HCT116 (cell line): ENCODE measurements at places on chromosomes 3 and 15. TPM values are rescaled to one million over a fixed set of nuclear protein-coding genes. Genes with fewer than 3 reads are reported as not detected.
A peak's percentile ranks its signal among the peaks of the same experiment; 100 is the strongest.

DNA sequence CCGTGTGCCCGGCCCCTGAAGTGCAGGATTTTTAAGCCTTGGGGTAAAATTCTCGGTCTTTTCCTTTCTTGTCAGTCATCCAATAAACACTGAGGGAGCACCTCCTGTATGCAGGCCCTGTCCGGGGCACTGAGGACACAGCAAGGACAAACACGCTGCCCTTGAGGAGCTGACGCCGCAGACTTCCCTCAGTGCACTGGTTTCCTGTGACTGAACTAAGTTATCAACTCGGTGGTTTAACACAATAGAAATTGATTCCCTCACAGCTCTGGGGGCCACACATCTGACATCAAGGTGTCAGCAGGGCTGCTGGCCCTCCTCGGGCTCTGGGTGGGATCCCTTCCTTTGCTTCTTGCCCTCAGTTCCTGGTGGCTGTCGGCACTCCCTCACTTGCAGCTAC, 65.1 kb downstream of the ZNF445 start:
- no peak for DNase-seq
- no peaks in the 10 kb centered on the region for H3K36me3 ChIP-seq
- no peaks in the 10 kb centered on the region for H3K4me1 ChIP-seq
- no peaks in the 10 kb centered on the region for H3K27me3 ChIP-seq
- no peak overlapping the region for H3K27ac ChIP-seq
- no peak overlapping the region for H3K4me3 ChIP-seq

DNA sequence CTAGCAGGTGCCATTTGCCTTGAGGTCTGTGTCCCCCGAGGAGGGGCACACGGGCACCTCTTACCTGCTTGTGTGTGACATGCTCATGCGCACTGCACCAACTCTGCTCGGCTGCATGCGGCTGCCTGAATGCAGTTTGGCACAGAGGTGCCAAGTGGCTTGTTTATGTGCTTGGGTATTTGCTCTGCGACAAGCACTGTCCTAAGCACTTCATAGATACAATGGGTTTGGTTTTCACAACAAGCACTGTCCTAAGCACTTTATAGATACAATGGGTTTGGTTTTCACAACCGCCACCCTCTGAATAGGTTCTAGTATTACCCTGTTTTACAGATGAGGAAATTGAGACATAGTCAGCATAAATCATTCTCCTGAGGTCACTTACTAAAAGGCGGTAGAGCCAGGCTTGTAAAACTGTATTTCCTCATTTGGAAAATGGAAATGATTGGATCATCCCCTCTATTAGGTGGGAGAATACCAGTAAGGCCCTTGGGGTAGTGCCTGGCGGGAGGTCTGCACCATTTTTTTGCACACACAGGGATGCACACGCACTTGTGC, 487 bp downstream of the ITIH4 start:
- no peak for DNase-seq
- no peak overlapping the region for H3K27ac ChIP-seq
- H3K4me3 ChIP-seq, result no peak overlapping the region

DNA sequence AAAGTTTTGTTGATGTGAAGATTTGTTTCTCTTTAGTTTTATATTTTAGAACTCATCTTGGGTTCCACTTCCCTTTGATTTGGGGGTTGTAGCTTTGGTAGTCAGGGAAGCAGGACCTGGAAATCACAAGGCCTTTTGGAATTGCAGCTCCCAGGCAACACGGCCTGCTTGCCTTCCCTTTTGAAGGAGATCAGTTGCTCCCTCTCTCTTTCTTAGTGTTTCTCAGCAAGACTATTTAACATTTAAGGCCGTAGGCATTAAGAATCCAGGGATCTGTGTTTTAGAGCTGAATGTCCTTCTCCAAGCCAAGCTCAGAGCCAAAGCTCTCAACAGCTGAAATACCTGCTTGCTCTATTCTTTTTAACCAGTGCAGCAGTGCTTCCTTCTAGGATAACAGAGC, 310.3 kb downstream of the PTPRG start:
- H3K36me3 ChIP-seq, result no peaks in the 10 kb centered on the region
- no peaks in the 10 kb centered on the region for H3K27me3 ChIP-seq
- no peaks in the 10 kb centered on the region; the same call in 1 of the 2 replicates for H3K4me1 ChIP-seq
- H3K27ac ChIP-seq, result no peak overlapping the region
- H3K4me3 ChIP-seq, result no peak overlapping the region
- no peak for DNase-seq

GRCh38 chr3:59101231-59101736, 51.5 kb upstream of the CFAP20DC start:
- H3K27ac ChIP-seq, result no peak overlapping the region
- no peaks in the 10 kb centered on the region for H3K27me3 ChIP-seq
- H3K4me1 ChIP-seq, result no peaks in the 10 kb centered on the region
- no peaks in the 10 kb centered on the region for H3K36me3 ChIP-seq
- no peak overlapping the region for H3K4me3 ChIP-seq
- no peak for DNase-seq

DNA sequence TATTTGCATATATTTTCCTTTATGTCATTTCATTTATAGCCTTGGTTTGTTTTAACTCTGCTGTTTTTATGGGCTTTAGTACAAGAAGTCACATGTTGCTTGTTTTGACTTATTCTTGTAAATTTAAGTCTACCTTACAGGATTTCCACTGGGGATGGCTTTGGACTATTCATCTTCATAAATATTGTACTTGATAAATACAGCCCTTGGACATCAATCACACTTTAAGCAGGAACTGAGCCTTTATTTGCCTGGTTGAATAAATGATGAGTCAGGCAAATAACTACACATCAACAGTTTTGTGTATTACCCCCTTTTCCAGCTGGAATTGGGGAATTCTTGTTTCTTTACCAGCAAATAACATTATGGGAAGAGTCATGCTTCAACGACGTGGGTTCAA, 286.0 kb downstream of the CNTN3 start:
- no peaks in the 10 kb centered on the region for H3K4me1 ChIP-seq
- no peak for DNase-seq
- no peak overlapping the region for H3K4me3 ChIP-seq
- H3K27me3 ChIP-seq, result no peaks in the 10 kb centered on the region
- H3K36me3 ChIP-seq, result no peaks in the 10 kb centered on the region
- no peak overlapping the region for H3K27ac ChIP-seq

The PAQR9 gene
- total RNA-seq, result 0.17 TPM

The ATP10A gene
- 0.02 TPM for total RNA-seq

The GOLGA6A gene
- 0.39 TPM for total RNA-seq

DNA sequence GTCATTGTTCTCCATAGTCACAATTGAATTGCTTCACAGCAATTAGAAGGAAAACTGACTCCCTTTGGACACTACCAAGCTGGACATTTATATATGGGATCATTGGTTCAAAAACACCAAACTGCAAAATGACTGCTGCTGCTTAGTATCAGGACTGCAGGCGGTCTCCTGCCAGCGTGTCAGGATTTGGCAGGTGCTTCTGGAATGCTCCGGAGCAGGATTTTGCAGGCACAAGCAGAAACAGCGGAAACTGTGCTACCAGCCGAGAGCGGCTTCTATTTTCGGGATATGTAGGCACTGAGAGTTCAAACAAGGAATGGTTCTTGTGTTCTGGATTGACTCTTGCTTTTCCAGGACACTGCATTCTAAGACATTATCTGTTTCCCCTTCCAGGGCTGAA, 95.5 kb downstream of the SSR3 start:
- H3K36me3 ChIP-seq, result no peaks in the 10 kb centered on the region
- no peak overlapping the region for H3K4me3 ChIP-seq
- H3K27ac ChIP-seq, result no peak overlapping the region
- H3K27me3 ChIP-seq, result no peaks in the 10 kb centered on the region

- no peak for DNase-seq
- no peak overlapping the region for H3K4me3 ChIP-seq
- no peaks in the 10 kb centered on the region for H3K36me3 ChIP-seq
- no peaks in the 10 kb centered on the region for H3K27me3 ChIP-seq
These were observed 340.2 kb downstream of the ROBO2 start for GRCh38 chr3:77380136-77380535.

DNA sequence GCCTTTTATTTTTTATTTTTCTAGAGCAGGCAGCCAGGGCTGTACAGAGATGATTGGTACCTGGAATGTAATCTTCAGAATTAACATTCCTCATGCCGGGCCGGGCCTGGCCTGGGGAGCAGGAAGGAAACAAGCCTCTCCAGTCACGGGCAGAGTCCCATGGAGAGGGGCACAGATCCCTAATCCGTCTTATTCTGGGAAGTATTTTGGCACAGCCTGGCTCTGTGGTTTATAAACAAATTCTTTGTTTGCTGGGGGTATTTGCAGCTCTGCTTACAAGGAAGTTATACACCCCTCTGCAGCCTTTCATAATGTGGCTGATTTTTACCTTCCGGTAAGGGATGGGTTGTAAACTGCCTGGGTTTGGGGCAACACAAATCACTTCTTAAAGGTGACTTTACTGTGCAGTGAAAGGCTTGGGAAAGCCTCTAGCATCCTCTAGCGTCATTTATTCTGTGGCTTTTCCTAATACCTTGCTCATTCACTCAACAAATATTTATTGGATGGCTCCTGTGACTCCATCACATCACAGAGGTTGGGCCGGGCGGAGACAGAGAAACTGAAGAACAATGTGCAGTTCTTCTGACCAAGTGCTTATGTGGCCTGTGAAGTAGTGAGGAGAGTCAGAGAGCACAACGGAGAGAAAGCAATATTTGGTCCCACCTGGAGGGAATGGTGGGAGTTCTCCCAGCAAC, 2.7 kb downstream of the SLC6A20 start:
- H3K27me3 ChIP-seq, result no peaks in the 10 kb centered on the region
- DNase-seq, result no peak
- H3K27ac ChIP-seq, result no peak overlapping the region
- H3K4me1 ChIP-seq, result 0 out of 2 replicates have a peak, but pooled peaks cover 3% of the 10 kb centered on the region

DNA sequence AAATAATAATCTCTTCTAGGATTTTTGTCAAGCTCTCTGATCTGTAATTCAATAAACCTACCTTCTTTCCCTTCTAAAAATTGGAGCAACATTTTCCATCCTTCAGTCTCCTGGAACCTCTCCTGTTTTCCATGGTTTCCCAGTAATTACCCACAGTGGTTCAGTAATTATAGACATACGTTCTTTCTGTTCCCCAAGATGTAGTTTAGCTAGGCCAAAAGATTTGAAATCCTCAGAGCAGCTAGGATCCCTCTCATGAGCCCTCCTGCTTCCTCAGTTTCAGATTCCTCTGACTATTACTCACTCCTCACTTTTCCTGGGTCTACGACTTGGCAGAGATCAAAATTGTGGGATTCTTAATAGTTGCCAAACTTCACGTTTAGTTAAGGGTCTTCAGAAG, 76.9 kb upstream of the IGSF10 start:
- H3K4me3 ChIP-seq, result no peak overlapping the region
- no peaks in the 10 kb centered on the region for H3K4me1 ChIP-seq
- no peaks in the 10 kb centered on the region for H3K27me3 ChIP-seq

- H3K27me3 ChIP-seq, result no peaks in the 10 kb centered on the region
- no peak overlapping the region for H3K27ac ChIP-seq
- DNase-seq, result no peak
- no peak overlapping the region for H3K4me3 ChIP-seq
- H3K4me1 ChIP-seq, result no peaks in the 10 kb centered on the region
These were observed 267.8 kb downstream of the RAP2B start for GRCh38 chr3:153429821-153430220.

DNA sequence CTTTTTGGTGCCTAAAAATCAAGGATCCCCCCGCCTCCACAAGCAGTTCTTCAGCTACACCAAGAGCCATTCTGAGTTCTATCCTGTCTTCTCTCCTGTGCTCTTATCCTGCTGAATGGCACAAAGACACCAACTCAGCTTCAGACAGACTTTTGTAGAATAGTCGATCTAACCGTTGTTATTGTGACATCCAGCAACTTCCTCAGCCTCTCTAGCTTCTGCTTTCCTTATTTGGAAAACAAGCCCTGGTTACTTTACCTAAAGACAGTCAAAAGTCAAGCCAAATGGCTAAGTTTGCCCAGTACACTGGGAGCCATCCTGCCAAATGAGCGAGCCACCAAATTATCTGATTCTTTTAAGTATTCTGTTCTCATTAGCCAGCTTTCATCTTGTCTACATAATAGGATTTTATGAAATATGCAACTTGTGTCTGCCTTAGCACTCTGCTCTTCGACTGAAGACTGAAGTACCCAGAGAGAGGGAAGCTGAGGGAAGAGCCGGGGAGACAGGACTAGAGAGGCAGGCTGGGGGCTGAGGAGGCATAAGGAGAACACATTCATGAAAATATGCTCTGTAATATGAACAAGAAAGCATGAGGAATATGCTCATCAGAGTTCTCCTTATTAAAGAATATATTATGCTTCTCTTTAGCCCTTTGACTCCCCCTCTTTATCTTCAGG, 35.1 kb downstream of the LYZL4 start:
- no peak overlapping the region for H3K27ac ChIP-seq
- DNase-seq, result no peak
- peaks cover 11% of the 10 kb centered on the region for H3K4me1 ChIP-seq
- no peak overlapping the region for H3K4me3 ChIP-seq

GRCh38 chr3:148642214-148642613, 55.5 kb upstream of the AGTR1 start:
- no peaks in the 10 kb centered on the region for H3K27me3 ChIP-seq
- H3K4me1 ChIP-seq, result no peaks in the 10 kb centered on the region
- no peak overlapping the region for H3K4me3 ChIP-seq
- no peaks in the 10 kb centered on the region for H3K36me3 ChIP-seq
- H3K27ac ChIP-seq, result no peak overlapping the region

DNA sequence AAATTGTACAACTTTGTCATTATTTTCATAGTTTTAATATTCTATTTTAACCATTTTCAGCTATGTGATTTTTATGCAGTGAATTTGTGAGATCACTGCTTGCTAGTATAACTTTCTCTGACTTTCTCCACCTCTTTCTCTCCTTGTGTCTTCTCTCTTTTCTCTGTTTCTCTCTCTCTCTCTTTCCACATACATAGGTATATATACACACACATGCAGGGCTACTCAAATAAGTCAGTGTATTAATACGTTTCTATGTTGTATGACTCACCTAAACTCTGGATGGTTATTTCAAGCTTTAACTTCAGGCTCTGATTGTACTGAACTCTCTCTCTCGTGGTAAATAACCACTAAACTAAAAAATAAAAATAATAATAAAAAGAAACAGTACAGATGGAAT, 1389.3 kb upstream of the ALCAM start:
- no peaks in the 10 kb centered on the region for H3K27me3 ChIP-seq
- no peak for DNase-seq
- no peaks in the 10 kb centered on the region for H3K4me1 ChIP-seq
- no peaks in the 10 kb centered on the region for H3K36me3 ChIP-seq
- H3K4me3 ChIP-seq, result no peak overlapping the region
- H3K27ac ChIP-seq, result no peak overlapping the region

GRCh38 chr15:37101980-37102304, 1.6 kb upstream of the MEIS2 start:
- no peaks in the 10 kb centered on the region for H3K36me3 ChIP-seq
- no peaks in the 10 kb centered on the region for H3K4me1 ChIP-seq
- H3K27ac ChIP-seq, result peak overlapping the region; percentile 95
- H3K27me3 ChIP-seq, result no peaks in the 10 kb centered on the region
- peak overlapping the region; percentile 89 for H3K4me3 ChIP-seq

GRCh38 chr3:48999085-48999858, 7.9 kb upstream of the WDR6 start:
- DNase-seq, result no peak
- no peaks in the 10 kb centered on the region; the same call in 1 of the 2 replicates for H3K4me1 ChIP-seq
- peaks cover 2% of the 10 kb centered on the region; the same call in 1 of the 2 replicates for H3K36me3 ChIP-seq

The CNTN3 gene
- total RNA-seq, result not detected

- H3K36me3 ChIP-seq, result no peaks in the 10 kb centered on the region
- H3K4me1 ChIP-seq, result no peaks in the 10 kb centered on the region
- no peaks in the 10 kb centered on the region for H3K27me3 ChIP-seq
- no peak overlapping the region for H3K27ac ChIP-seq
- no peak overlapping the region for H3K4me3 ChIP-seq
These were observed 28.9 kb downstream of the CLDN18 start for GRCh38 chr3:138038725-138039462.

- no peaks in the 10 kb centered on the region for H3K36me3 ChIP-seq
- H3K27me3 ChIP-seq, result no peaks in the 10 kb centered on the region; the same call in none of the 2 replicates
- no peak overlapping the region for H3K4me3 ChIP-seq
- no peak for DNase-seq
- H3K4me1 ChIP-seq, result no peaks in the 10 kb centered on the region
These were observed 158.3 kb upstream of the HES1 start for GRCh38 chr3:193977622-193978021.

The SYNM gene
- total RNA-seq, result 3.3 TPM

The GRIP2 gene
- total RNA-seq, result 0.34 TPM
